ENCODE measurements at places on chromosomes 3 and 15. TPM values are rescaled to one million over a fixed set of nuclear protein-coding genes. Genes with fewer than 3 reads are reported as not detected.

OSBPL10 gene
- total RNA-seq = 0.59 TPM

EPHA6 gene
- not detected for total RNA-seq

GRCh38 chr3:8757551-8758518 lies 11.6 kb downstream of the OXTR start:
- no peak overlapping the region for H3K4me3 ChIP-seq
- H3K36me3 ChIP-seq = no peaks in the 10 kb centered on the region
- H3K27ac ChIP-seq = no peak overlapping the region
- no peak for DNase-seq
- no peaks in the 10 kb centered on the region for H3K4me1 ChIP-seq
- H3K27me3 ChIP-seq = no peaks in the 10 kb centered on the region

- DNase-seq = no peak
- no peak overlapping the region for H3K27ac ChIP-seq
- H3K4me3 ChIP-seq = no peak overlapping the region
- no peaks in the 10 kb centered on the region for H3K27me3 ChIP-seq
Observed at GRCh38 chr3:184360070-184360928, 1.1 kb downstream of the CLCN2 start.

DNA sequence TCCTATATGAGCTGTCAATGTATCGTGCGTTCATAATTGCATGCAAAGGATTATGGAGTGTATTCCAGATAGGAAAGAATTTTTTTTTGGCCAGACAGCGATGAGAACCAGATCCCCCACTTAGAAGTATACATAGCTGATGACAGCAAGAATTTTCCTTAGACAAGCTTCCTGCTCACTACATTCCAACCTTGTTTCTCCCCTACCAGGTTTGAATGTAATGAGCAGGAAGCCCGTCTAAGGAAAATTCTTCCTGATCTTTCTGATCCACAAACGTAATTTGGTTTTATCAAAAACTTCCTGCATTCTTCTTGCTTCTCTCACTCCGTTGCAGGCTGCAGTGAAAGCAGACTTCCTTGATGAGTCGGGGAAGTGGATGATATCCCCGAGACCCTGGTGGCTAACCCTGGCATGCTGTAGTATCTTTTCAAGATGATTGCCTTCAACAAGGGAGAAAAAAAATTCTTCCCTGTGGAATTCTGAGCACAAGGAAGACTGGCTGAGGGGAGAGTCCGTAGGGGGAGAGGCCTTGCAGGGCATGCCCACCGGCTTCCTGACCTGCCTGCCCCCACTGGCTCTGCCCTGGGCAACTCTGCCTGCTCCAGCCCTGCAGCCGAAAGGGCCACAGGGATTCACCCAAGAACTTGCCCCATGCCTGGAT lies 243.1 kb downstream of the TLE3 start:
- H3K4me3 ChIP-seq = no peak overlapping the region
- no peak overlapping the region for H3K27ac ChIP-seq
- H3K27me3 ChIP-seq = no peaks in the 10 kb centered on the region

DNA sequence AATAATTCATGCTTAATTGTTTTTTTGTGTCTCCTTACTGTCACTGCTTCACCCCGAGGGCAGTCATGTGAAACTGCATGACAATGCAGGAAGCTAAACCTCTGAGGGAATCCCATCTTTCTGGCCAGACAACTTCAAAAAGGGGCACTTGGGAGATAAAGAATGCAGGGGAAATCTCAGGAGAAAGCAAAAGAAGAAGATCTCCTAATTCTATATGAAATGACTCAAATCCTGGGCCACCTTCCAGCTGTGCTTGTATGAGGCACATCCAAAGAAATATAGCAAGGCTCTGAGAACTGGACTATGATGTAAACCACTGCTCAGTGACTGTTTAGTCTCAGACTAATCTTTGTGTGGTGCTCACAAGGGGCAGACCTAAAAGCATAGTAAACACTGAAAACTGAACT lies 22.6 kb upstream of the UMPS start:
- H3K4me3 ChIP-seq = no peak overlapping the region
- H3K27me3 ChIP-seq = no peaks in the 10 kb centered on the region
- no peaks in the 10 kb centered on the region for H3K4me1 ChIP-seq
- no peaks in the 10 kb centered on the region for H3K36me3 ChIP-seq

- H3K27ac ChIP-seq = no peak overlapping the region
- H3K4me3 ChIP-seq = no peak overlapping the region
- no peak for DNase-seq
- H3K27me3 ChIP-seq = no peaks in the 10 kb centered on the region
- H3K4me1 ChIP-seq = no peaks in the 10 kb centered on the region
Observed at GRCh38 chr3:193783166-193783896, 190.3 kb downstream of the OPA1 start.

DNA sequence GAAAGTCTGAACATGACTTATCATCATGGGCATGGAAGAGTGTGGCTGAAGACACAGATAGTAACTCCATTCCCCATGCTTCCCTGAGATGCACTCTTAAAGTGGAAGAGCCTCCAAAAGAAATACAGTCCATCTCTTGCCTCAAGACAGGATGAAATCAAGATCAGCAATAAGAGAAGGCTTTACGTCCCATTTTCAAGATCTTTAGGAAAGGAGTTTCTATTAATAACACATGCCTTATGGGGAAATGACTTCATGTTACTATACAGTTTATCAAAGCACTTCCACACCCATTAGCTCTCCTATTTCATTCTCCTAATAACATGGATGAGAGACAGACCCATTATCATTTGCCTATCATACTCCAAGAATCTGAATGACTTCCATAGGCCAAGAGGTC lies 6.1 kb upstream of the KBTBD12 start:
- no peak for DNase-seq
- H3K36me3 ChIP-seq = no peaks in the 10 kb centered on the region
- H3K27ac ChIP-seq = no peak overlapping the region
- no peaks in the 10 kb centered on the region for H3K27me3 ChIP-seq
- H3K4me1 ChIP-seq = no peaks in the 10 kb centered on the region

Measured in naive thymus-derived CD4-positive, alpha-beta T cell (primary cell).